Retina (tissue), 1 donor: ENCODE measurements at places on chromosomes 7 and 10.

DNA sequence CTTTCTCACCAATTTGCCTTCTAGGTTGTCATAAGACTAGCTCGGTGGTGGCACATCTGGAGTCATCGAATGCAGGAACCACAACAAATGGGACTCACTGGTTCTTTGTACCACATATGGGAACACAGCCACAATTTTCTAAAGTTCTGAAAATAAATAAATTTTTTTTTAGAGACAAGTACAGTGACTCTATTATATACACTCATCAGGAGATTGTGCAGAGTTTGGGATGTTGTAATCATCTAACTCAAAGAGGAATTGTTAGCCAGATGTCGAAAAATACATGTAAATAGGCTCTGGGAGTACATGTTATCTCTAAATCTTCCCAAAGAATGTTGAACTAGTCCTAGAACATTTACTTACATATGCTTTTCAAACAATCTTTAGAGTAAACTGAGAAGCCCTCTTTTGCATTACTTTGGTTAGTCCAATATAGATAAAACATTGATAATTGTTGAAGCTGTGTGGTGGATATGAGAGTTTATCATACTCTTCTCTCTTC is 19.6 kb upstream of the SEPTIN7 start:
- no peak for DNase-seq

- DNase-seq = peak; percentile 57
Measured at GRCh38 chr7:101940830-101941229, 123.4 kb downstream of the CUX1 start.

GRCh38 chr10:110887560-110887959 is 15.8 kb downstream of the PDCD4 start:
- no peak for DNase-seq

DNA sequence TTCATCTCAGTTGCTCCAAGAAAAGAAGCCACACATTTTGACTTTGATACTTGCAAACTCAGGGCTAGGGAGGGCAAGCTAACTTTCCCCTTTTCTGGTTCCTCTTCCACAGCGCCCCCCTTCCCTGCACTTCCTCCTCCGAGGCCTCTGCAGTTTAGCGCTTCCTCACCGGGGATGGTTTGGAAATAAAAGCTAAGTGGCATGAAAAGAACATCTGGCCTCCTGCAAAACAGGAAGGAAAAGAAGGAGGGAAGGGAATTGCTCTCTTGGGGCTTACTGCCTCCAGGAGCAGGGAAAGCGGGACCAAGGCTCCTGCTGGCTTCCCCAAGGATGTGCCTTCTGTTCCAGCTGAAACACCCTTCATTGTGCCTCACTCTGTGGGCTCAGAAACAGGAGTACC is 42.3 kb downstream of the PRKCQ start:
- no peak for DNase-seq

DNA sequence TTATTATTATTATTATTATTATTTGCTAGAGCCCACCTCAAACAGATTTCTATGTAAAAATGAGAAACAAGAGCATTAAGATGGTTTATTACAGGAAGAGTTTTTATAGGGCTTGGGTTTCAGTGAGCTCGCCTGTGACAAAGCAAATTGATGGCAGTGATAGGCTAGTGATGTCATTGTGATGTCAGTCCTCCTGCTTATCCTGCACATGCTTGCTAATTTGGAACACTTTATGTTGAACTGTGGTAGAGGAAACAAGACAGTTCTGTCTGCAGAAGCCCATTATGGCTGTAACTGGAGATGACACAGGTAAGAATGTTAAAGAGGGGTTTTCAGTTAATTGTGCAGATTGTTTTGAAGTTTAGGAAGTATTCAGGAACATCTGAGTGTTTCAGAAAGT is 68.3 kb downstream of the CREM start:
- DNase-seq = no peak

DNA sequence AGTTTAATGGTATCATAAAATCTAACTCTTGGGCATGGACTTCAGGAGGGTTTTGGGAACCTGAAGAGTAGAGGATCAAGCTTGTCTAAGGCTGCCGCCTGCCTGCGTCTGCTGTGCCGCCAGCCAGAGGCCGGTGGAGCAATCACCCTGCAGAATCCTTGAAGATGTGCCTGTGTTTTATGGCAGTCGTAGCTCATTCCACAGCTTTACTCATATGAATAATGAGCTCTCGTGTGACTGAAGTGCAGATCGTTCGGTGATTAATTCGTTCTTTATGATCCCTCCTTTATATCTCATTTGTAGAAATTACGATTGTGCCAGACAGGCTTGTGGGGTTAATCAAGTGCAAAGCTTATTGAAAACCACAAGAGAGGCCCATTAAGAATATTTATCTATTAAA is 100.8 kb downstream of the ACTR3B start:
- peak; percentile 26 for DNase-seq

- no peak for DNase-seq
Measured at GRCh38 chr7:22677680-22678079, 49.3 kb upstream of the IL6 start.
